ENCODE measurements at places on chromosomes 11 and 22. TPM values are rescaled to one million over a fixed set of nuclear protein-coding genes. Genes with fewer than 3 reads are reported as not detected.

MMP13 gene
- not detected for total RNA-seq

GRCh38 chr11:15707971-15708370, 593.2 kb downstream of the INSC start:
- no peak for DNase-seq

FOLH1 gene
- total RNA-seq: not detected

DNA sequence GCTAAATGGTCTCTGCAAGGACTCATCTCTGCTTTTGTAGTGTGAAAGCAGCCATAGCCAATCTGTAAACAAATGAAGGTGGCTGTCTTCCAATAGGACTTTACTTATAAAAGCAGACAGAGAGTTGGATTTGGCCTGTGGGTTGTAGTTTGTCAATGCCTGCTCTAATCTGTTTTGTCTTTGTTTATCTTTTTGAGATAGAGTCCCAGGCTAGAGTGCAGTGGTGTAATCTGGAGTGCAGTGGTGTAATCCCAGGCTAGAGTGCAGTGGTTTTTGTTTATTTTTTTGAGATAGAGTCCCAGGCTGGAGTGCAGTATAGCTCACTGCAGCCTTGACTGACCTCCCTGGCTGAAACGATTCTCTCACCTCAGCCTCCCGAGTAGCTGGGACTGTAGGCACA, 8.6 kb downstream of the PPP6R3 start:
- no peak for DNase-seq

- DNase-seq: no peak
These were observed 37.1 kb downstream of the TST start for GRCh38 chr22:36982136-36982535.

GRCh38 chr11:3216027-3216525, 2.5 kb downstream of the MRGPRG start:
- no peak for DNase-seq

ALX4 gene
- not detected for total RNA-seq

GRCh38 chr11:129435499-129436245, 60.0 kb downstream of the BARX2 start:
- no peak for DNase-seq

- DNase-seq: no peak
These were observed 20.7 kb upstream of the EMID1 start for GRCh38 chr22:29184849-29185490.

GRCh38 chr11:122024278-122024677, 91.7 kb downstream of the BLID start:
- no peak for DNase-seq

DNA sequence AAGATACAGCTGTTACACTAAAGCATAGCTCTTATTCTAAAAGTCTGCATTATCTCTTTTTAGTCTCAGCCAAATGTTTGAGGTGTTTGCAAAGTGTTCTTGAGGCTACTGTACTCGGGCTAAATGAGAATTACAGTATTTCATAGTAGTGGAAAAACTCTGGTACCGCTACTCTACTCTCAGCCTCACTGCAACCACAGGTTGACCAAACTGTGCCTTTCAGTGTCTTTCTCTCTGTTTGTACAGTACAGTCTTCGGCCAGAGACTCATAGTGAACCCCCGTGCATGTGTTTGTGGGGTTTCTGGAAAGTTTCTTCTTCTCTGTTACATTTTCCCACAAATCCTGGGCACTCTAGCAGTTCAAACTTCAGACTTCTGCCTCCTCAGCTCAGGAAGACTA, 7.4 kb upstream of the LUZP2 start:
- no peak for DNase-seq

- DNase-seq: no peak
These were observed 14.5 kb upstream of the PARVA start for GRCh38 chr11:12362857-12363256.

PATE4 gene
- not detected for total RNA-seq

- no peak for DNase-seq
These were observed 632.3 kb downstream of the TBC1D22A start for GRCh38 chr22:47394504-47395440.

GRCh38 chr11:12798609-12799011, 124.4 kb downstream of the TEAD1 start:
- no peak for DNase-seq

- DNase-seq: peak; percentile 26
These were observed 668 bp downstream of the MADD start for GRCh38 chr11:47270331-47271271.

IFTAP gene
- total RNA-seq: 1.7 TPM

DNA sequence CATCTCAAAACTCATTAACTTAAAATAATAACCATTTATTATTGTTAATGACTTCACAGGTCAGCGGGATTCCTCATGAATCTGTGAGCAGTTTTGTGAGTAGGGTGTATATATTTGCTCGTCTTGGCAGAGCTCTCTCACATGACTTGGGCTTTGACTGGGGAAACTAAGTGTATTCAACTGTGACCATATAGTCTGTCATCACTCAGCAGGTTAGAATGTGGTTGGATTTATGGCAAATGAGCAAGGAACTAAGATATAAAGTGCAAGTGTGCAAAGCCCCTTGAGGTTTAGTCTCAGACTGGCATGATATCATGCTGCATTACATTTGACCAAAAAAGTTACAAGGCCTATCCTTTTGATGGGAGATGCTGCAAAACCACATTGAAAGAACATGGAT, 254.8 kb downstream of the CNTN5 start:
- DNase-seq: no peak

DNA sequence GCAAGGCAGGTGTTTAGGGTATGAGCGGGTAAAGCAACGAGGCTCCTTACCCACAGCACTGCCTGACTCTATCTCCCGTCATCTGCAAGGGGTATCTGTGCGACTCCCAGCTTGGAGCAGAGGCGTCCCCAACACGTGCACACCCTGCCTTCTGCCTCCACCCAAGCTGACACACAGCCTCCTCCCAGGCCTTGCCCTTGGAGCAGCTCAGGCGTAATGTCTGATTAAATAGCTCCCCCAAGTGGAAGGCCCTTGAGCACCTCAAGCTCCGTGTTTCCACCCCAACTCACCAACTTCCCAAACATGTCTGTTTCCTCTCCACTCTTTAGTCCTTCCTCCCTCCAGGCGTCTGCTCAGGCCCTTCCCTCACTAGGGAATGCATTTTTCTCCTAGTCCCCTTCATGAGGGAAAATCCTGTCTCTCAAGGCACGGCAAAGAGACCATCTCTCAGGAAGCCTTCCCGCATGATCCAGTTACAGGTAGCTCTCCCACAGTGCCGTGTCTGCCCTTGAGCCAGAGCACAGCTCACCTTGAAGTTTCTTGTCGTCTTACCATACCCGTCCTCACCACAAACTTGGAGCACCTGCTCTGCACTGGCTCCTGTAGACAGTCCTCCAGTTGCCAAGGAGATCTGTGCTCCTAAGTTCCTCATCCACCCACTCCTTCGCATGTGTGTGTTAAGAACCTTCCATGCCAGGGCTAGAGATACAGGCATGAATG, 15.8 kb downstream of the CYB5R2 start:
- DNase-seq: no peak

DNA sequence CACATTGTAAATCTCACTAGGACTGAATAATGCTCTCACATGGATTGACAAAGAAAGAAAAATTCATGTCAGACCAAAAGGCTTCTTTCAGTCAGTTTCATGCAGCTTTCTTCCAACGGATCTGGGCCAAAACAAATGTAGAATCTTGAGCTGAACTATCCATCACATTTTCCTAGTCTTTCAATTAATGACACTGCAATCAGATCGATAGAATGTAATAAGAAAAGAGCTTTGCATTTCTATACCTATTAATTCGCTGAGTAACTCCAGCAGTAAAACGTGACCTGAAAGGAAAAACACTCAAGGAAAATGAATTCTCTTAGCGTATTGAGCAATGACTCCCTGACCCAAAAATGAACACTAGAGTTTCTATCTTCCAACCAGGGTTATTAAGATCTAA, 194.8 kb upstream of the BLID start:
- no peak for DNase-seq

OR56A1 gene
- not detected for total RNA-seq

DNA sequence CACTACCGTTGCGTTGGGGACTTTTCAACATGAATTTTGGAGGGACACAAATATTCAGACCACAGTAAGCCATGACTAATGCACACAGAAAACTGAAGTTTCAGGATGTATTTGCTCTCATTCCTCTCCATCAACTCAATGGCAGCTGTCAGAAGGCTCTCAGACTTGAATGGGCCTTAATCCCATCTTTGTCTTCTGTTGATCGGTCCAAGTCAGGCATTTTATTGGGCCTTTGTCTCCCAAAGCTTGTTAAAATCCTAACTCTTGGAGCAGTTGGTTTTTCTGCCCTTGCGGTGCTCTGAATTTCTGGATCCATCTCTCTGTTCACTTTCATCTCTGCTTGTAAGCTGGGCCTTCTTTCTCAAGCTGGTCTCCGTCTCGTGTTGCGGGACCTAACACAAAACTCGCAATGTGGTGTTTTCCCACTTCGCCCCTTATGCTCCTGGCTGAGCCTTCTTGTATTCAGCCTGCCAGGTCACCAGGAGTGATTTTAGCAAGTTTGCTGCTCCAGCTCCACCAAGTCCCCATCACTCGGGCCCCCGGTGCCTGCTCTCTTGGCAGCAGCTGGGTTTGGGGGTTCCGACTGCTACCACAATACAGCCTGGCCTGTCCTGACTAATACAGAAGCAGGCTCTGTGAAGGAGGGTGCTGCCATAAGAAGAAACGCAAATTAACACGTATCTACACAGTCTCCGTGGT, 27.0 kb downstream of the TSPAN32 start:
- no peak for DNase-seq

FJX1 gene
- total RNA-seq: not detected

CLCF1 gene
- 0.32 TPM for total RNA-seq

DNA sequence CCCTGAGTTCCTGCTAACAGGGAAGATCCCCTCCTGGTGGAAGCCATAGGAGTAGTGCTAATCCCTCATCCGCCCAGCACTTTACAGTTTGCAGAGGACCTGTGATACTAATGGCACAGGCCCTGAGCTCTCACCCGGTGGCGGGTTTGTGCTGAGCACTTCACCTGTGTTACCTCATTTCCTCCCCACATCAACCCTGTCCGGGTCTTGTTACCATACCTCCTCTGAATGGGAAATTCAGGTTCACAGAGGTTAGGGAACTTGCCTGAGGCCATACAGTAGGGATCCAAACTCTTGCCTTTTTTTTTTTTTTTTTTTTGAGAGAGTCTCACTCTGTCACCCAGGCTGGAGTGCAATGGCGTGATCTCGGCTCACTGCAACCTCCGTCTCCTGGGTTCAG, 25.2 kb downstream of the CAPN1 start:
- DNase-seq: no peak

DNA sequence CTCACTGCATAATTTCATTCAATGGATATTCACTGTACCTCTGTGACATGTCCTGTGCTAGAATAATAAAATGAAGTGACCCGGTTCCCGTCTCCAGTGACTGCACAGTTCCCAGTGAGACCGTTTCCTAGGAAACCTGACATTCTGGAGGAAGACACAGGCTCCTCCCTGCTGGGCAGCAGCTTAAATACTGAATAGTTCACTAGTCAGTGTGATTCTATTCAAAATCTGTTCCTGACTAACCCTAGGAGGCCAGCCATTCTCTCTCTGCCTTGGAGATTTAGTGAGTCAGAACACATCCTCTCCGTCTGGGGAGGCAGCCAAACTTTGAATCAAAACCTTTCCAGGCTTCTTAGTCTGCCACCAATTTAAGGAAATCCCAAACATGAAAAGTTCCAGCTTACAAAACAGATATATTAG, 11.3 kb downstream of the TRIM66 start:
- no peak for DNase-seq

DNA sequence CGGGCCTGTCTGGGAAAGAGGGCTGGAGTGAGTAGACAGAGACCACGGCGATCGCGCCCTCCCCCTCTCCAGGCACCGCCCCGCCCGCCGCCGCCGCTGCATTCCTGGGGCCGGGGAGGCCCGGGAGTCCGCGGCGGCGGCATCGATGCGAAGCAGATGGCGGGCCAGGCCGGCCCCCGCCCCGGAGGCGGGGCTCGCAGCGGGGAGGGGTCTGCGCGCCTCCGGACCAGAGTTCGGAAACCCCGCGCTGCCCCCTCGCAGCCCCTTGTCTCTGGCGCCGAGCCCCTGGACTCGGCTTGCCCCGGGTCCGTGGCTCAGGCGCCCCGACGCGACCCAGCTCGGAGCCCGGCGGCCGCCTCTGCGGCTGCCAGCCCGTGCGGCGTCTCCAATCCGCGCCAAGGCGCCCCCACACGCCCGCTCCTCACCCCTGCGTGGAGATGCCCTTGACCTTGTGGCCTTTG, 1.3 kb downstream of the SCARF2 start:
- no peak for DNase-seq

DNA sequence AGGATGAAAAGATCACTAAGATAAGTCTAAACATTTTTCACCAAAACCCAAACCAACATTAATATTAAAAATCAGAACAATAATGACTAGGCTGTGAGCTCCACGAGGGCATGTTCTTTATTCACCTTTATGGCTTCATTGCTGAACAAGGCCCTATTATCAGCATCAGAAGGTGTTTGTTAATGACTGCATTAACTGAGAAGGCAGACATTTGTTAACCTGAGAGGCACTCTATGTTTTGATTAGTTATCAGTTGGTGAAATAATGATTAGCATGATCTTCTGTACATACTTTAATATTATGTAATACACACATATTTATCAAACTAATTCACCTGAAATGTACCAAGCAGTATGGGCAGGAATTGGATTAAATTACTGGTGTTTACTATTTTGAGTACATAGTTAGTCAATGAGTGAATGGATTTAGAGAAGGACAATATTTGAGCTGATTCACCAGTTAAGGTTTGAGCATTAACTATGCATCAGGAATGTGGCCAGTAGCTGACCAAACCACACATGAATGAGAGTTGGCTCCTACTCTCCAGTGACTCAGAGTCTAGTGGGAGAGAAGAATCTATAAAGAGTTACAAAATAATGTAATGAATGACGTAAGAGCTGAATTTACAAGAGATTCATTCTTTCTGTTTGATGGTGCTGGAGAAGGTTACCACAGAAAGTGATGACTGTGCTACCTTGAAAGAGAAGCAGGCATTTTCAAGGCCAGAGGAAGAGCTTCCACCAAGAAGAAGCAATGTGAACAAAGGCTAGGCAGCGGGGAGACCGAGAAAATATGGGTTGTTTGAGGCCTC, 6.7 kb downstream of the IL18 start:
- DNase-seq: no peak

DNA sequence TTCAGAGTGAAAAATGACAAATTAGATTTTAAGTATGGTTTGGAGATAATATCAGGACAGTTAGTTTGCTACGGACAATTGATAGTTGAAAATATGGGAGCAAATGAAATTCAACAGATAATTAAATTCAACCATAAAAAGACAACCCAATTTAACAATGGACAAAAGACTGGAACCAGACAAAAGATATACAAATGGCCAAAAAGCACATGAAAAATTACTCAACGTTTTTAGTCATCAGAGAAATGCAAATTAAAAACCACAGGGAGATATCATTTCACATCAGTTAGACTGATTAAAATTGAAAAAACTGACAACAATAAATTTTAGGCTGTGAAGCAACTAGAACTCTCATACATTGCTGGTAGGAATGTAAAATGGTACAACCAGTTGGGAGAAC, 27.2 kb downstream of the SIK2 start:
- no peak for DNase-seq

DNAJB7 gene
- total RNA-seq: not detected

MMP8 gene
- total RNA-seq: not detected

CELSR1 gene
- total RNA-seq: 4.6 TPM
